Endodermal cell (in vitro differentiated cells): ENCODE measurements at places on chromosomes 6 and 20.

DNA sequence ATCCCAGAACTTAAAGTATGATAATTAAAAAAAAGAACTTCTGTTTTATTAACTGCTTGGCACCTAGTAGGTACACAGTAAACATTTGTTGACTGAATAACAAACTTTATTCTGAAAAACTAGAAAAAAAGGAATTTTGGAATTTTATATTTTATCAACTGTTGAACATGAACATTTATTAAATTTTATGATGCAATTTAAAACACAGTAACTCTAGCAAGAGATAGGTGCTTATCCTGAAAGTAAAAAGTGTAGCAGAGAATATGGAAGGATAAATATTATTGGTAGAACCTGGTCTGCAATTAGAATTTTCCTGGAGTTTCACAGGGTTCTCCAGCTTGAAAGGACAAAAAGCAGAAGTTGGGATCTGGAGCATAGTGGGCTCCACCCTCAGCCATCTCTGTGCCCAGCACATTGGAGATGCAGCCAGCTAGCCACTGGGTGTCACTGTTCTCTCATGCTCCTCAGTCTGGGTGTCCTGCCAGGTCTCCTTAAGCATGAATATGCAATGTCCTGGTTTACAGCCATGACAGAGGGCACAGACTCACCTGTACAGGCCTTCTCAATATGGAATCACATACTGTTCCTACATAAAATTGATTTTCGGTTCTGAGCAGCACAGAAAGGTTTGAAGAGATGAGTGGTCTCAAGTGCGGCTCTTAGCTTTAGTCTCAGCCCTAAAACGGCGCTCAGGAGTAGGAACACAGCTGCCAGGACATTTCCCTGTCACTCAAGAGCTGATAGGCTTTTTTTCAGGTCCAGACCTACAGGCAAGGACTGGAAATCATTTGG, 31.7 kb upstream of the IL20RA start:
- peak; percentile 91 for DNase-seq

DNA sequence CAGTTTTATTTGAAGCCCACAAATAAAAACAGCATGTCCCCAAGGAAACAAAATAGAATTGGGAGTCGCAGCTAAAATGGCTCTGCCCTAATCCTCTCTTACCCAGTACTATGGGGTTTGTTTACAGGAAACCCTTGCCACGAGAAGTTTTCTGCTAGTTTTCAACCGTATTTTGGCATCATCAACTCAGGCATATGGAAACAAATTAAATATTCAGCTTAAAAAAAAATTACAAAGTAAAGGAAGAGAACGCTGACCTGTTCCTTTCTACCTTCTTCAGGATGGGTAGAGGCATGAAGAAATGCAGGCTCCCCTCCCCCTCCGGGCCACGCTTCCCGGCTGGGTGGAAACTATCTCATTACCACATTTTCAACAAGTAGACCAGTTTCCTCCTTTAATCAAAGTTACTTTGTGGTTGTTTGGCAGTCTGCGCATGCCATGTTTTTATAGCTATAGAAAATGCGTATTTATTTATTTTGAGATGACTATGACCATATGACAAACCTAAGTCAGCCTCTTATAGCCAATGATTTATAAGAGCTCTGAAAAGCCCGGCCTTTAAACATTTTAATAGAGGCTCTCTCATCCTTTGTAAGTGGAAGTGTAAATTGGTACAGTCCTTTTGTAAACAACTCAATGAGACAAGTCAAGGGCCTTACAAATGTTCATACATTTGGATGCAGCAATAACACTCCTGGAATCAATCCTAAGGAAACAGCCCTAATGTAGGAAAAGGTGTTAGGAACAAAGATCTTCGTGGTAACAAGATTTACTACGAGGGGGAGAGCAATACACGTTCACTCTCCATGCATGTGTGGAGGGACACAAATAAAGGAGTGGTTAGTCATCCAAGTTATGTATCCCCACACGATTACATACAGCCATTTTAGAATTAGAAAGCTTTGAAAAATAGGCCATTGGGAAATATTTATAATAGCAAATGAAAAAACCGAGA, 16.1 kb upstream of the ZNF217 start:
- DNase-seq = peak; percentile 83

DNA sequence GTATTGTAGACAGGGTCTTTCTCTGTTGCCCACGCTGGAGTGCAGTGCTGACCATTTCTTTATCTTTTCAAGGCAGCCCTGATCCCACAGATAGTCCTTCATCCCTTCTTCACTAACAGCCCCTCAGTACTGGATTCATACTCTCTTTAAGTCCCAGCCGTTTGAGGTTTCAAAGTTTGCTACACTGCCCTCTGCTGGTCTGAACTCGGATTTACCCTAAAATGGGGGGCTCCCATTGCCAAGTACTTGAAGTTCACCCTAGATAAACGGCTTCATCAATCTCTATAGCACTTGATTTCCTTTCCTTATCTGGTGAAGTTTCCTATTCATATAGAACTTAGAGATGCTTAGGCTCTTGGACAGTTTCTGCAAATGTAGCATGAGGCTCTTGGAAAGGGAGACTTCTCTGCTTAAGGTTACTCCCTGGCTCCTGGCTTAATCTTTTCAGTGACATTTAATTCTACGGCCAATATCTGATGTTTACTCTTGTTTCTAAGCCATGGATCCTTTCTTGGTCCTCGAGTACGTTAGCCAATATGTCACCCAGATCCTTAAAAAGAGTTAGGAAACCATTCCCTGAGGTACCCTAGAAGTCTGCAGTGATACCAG, 21.4 kb upstream of the PREP start:
- DNase-seq = peak; percentile 91

- DNase-seq = no peak
These were observed 18.0 kb upstream of the UBE2V1 start for GRCh38 chr20:50130995-50131394.

- DNase-seq = peak; percentile 78
These were observed 26.2 kb downstream of the PLN start for GRCh38 chr6:118574051-118574865.

DNA sequence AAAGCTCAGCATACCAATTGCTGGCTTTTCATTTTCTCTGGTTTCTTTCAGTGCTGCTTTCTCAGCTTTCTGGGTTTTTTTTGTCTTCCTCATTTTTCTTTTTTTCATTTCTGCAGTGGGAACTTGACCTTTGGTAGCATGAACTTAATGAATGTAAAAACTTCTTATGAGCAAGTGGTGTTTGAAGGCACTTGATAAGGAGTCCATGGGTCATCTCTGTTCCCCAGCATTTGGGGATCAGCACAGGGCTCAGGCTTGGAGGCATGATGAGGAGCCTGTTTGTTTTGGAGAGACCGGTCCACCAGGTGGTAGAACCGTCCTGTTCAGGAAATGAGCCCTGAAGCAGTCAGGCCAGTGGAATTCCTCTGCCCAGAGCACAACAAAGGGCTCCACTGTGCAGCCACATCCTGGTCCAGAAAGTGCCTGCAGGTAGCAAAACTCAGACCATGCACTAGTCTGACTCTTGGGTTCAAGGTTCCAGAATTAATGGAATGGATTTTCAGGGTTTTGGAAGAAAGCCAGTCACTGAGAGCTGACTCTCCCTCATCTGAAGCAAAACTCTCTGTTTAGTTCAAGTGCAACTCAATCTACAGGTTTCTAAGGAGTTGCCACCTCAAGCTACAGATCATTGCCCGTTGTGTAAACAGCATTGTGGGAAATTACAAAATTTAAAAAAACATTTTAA, 52.3 kb upstream of the ADGRF1 start:
- DNase-seq = peak; percentile 57

DNA sequence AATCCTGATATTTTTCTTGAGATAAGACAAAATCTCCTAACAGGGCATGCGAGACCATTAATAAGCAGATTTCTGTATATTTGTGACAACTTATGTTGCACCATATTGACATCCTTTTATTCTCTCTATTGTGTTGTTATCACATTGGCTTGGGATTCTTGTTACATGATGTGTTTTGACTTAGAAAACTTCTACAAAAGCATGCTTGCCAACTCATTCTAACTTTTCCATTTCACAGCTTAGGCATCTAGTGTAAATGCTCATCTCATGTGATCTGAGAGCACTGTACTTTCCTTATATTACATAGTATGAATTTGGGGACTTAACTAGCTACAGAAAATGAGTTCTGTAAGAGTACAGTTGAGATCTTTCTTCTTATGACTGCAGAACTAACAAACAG, 1040.7 kb upstream of the ADGRB3 start:
- DNase-seq = no peak

DNA sequence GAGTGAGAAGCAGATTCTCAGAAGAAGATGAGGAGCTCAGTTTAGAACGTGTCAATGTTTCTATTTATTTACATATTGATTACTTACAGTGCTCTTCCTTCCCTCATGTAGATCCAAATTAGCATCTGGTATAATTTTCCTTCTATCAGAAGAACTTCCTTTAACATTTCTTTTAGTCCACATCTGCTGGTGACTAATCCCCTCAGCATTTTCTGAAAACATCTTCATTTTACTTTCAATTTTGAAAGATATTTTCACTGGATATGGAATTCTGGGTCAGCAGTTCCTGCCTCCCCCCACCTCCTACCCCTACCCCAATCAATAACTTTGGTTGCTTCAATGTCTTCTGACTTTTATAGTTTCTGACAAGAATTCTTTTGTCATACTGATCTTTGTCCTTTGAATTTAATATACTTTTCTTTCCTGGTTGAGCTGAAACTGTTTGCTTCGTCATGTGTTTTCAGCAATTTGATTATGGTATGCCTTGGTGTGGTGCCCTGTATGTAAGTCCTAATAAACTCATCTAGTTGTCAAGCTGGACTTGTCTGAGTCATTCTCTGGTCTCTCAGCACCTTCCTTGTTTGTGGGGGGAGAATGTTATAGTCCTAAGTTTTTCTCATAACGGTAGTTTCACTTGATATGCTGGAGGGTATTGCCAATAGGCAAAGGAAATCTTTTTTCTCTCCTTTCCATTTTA, 57.0 kb downstream of the SMPDL3A start:
- no peak for DNase-seq

DNA sequence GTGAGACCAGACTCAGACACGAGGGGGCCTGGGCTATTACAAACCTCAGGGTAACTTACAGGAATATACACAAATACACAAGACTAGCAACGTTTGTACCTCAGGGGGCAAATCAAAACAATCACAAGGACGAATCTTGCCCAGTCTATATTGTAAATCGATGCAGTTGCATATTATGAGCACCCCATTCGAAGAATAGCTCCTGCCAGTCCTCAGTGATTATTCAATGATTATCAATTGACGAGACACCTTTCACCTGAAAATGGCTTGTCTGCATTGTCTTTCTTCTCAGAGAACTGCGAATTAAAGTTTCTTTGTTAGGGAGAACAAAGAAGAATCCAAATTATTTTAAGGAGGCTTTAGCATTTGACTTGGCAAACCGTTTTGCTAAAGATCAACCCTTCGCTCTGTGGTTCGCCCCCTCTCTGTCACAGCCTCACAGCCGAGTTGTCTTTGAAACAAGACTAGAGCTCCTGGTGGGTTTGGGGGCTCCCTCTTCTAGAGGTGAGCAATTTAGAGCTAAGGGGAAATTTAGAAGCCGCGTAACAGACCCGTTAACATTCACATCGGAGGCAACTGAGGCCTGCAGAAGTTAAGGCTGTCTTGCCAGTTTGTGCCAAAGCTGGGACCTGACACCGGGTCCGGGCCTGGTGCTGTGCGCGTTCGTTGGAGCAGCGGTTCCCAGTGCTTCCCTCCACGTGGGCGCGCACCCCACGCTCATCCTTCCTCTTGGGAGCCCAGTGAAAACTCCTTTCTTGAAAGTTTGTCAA, 24.9 kb upstream of the MAP3K7 start:
- DNase-seq = peak; percentile 72
